Left hindlimb (tissue), 1 donor: ENCODE measurements at places on chromosomes 5 and 9.

- DNase-seq, result no peak
These were observed 69.7 kb downstream of the SH3GL2 start for GRCh38 chr9:17648516-17648915.

GRCh38 chr5:33319841-33320240 is 120.9 kb upstream of the TARS1 start:
- no peak for DNase-seq

GRCh38 chr5:90424245-90424644 is 14.7 kb upstream of the CETN3 start:
- no peak for DNase-seq

DNA sequence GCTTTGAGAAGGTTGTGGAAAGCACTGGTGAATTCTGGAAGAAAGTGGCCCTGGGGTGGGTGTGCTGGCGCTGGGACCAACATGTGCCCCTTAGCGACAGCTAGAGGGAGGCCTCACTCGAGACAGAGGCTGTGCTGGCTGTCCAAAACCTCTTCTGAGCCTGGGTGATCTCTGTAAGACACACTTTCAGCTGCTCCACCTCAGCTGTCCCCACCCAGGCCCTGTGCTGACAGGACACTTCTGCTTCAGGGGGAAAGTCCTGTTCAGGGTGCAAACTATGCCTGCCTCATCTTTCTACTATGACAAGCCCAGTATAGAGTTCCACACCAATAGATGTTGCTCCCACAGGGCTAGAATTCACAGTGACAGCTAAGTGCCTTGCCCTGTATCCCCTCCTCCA is 426.4 kb downstream of the MED10 start:
- DNase-seq, result no peak

DNA sequence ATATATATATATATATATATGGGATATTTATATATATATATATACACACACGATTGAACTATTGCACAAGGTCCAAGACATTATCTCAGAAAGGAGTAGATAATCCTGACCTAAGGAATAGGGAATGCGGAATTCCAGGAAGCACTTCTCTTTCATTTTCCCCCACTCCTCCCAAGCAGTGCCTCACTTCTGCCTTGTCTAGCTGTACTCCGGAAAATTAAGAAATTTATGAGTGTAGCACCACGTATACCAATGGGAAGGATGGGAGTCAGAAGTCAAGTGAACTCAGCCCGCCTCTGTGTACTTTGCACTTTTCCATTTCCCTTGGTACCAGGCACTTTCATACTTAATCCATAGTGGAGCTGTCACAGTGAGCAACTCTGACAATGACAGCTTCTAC is 10.9 kb downstream of the SLC36A1 start:
- no peak for DNase-seq

- no peak for DNase-seq
These were observed 125.6 kb upstream of the LPAR1 start for GRCh38 chr9:111163716-111164389.

- DNase-seq, result peak; percentile 30
These were observed 105.1 kb downstream of the PHF2 start for GRCh38 chr9:93681269-93682154.

GRCh38 chr5:94544875-94545547 is 73.4 kb downstream of the KIAA0825 start:
- no peak for DNase-seq

DNA sequence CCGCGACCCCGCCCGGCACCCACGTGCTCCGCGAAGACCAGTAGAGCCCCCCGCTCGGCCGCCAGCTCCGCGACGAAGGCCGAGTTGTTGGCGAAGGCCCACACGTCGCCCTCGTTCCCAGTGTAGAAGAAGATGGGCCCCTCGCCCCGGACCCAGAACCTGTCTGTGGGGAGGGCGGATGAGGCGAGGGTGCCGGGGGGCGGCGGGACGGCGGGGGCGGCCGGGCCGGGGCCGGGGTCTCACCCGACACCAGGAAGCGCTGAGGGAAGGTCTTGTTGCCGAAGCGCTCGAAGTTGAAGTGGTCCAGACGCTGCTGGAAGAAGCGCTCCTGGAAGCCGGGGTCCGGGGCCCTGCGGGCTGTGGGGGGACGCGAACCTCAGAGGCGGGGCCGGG is 317 bp downstream of the DPP7 start:
- no peak for DNase-seq

DNA sequence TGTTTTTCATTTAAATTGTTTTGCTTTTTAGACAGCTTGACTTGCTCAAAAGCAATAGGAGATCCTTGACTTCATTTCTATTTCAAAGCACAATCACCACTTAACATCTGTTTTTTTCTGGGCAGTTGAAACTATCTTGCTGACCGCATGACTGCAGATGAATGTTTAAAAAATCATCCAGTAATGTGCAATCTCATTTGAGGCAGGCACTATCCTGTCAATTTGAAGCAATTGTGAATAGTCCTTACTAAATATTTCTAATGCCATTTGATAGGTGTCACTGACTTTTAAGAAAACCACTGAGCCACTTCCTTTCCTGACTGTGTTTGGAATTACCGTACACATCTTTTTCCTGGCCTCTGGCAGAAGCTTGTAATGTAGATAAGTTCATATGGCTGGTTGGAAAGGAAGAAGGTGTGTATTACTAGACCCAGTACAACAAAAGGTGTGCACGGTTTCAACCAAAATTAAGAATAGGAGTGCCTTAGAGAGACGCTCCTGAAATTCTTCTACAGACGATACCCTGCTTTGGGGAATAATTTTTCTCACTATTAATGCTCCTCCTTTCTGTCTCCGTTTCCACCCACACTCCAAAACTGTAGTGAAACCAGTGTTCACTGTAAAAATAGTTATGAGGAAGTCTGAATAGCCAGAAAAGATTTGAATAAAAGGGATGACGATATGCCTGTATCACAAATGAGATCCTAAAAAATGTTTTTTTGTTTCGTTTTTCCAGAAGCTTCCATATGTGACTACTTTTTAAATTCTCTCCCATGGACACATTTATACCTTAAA is 136.7 kb upstream of the MOCS2 start:
- no peak for DNase-seq

GRCh38 chr9:27367175-27367798 is 70.3 kb upstream of the EQTN start:
- DNase-seq, result no peak

DNA sequence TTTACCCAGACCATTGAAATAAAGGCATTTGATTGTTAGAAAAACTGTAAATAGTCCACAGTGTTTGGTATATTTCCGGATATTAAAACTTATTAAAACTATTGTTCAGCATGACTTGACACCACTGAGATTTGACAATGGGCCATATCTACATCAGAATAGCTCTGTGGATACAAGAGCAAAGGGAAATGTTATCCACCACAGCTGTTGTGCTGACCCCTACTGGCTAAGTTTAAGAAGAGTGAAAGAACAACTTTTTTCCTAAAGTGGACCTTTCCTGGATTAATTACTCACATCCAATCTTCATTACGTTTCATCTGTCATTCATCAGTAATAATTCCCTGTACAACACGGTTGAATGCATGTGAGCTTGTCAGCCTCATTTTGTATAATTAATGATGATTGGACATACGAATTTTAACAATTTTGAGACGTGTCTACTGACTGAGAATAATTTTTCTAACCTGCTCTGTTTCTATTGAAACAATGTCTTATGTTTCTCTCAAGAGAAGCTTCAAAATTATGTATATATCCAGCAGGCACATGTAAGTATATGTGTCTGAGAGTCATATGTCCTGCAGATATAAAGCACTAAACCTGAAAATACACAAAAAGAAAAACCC is 1952.6 kb downstream of the MAT2B start:
- no peak for DNase-seq
